ENCODE measurements at places on chromosomes 6 and 20.
A peak's percentile ranks its signal among the peaks of the same experiment; 100 is the strongest.

DNA sequence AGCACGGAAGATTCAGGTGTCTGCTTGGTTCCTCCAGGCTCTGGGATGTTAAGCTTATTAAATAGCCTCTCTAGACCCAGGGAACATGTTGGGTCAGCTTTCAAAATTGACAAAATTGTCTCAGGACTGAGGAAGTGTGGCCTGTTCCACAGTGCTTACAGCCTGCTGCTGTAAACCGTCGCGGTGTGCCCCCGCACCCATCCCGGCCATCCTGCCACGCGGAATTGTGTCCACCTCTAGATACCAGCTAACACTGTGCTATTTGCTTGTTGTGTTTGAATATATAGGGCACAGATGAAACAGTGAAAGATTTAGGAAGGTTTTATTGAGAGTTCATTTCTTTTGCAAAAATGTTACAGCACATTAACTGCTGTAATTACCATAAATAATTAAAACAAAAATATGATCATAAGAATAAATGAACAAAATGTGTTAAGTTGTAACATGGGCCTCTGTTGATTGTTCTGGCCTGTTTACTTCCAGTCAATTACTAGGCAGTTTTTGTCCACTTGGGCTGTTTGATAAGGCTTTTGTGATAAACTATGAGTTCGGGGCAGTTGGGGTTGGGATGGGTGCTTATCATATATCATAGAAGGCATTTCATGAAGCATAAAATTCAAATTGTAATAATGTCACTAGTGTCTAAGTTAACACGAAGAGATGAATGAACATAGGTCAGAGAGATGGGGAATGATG lies 77.4 kb downstream of the ARID1B start:
- DNase-seq: no peak

- no peak for DNase-seq
These were observed 44.6 kb upstream of the SENP6 start for GRCh38 chr6:75557068-75557467.

DNA sequence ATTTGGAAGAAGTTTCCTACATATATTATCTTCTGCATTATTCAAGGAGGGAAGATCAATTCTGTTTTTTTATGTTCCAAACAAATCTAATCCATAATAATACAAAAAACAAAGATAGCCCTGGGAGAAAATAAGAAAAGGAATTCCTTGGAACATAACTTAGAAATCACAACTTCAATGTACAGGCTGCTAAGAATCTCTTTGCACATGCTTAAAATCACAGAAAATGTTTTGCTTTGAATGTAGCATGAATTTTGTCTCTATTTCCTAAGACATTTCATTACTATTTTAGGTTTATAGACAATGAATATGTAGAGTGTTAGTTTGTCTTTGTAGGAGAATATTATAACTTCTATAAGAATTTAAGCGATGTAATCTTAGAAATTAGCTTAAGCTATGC lies 700.1 kb downstream of the RNF144B start:
- no peak for DNase-seq

GRCh38 chr6:111534231-111534751 lies 51.3 kb upstream of the REV3L start:
- DNase-seq: peak; percentile 88

DNA sequence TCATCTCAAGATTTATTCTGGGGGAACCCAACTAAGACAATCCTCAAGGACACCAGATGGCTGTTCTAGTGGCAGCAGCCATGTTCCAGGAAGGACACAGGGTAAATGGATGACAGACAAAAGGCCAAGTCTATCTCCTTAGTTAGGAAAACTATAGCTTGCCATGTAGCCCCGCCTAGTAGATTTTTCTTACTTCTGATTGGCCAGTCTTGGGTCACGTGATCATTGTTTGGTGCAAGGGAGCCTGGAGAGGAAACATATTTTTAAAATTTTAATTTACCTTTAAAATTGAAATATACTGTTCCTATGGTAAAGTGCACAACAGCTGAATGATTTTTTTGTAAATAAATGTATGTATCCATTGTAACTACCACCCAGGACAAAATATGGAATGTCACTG lies 4.4 kb upstream of the KCNS1 start:
- DNase-seq: no peak

DNA sequence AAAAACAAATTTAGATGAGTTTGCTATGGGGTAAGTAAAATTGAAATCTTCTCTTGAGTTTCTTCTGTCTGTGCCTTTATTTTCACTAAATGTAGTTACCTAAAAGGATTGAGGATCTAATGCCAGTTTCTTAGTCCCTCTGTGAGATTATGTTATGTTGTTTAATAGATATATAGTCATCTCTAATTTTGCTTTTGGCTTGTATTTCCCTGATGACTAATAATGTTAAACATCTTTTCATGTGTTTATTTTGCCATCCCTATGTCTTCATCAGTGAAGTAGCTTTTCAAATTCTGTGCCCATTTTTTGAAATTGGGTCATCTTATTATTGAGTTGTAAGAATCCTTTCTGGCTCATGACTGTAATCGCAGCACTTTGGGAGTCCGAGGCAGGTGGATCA lies 13.7 kb downstream of the QRSL1 start:
- DNase-seq: no peak

DNA sequence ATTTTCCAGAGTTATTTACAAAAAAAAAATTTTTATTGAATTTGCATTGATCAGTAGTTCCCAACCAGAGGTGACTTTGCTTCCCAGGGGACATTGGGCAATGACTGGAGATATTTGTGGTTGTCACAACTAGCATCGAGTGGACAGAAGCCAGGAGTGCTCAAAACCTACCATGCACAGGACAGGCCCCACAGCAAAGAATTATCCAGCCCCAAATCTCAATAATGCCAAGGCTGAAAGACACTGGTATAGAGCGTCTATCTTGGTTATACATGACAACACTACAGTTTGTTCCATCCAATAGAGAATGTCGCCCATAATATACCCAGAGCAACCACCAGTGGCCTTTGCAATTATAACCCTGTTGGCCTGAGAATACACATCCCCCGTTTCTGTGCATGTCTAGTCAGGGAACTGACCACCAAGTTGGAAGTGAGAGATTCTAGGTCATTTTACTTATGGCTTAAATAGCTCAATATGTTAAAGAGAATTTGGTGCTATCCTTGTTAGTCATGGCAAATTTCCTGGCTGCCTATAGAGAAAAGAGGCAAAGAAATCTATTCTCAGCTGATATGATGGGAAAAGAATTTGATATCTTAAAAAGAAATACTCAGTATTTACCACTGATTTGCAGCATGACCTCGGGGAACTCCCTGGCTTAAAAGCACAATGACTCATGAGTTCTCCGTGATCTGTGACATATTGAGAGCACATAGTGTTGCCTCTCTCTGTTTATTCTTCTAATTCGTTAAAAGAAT lies 76.0 kb upstream of the ADTRP start:
- no peak for DNase-seq

DNA sequence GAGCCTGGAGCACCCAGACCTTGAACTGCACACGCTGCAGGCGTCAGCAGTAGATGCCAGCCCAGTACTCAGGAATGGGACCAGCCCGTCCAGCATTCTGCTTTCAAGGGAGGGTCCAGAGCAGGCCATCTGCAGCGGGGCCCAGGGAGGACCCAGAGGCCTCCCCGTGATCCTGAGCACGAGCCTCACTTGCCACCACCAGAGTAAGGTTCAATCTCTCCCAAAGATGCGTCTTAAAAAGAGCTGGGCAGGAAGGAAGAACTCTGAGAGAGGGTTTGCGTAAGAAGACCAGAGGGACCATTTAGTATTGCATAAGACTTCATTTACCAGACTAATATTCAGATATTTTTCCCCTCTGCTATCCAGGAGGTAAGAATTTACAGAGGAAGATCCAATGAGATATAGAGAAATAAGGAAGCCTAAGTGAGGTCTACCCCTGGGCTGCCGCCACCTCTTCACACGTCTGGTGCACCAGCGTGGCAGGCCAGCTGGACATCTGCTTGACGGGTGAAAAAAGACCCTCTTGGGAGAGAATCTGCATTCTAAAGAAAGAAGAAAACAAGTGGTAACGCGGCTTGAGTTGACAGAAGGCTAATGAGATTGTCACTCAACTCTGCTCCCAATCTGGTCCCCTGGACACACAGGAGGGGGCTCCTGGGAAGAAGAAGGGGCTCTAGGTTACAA lies 107.3 kb downstream of the PRND start:
- no peak for DNase-seq

- DNase-seq: peak; percentile 95
These were observed 968 bp upstream of the ZMYND8 start for GRCh38 chr20:47357296-47358038.

DNA sequence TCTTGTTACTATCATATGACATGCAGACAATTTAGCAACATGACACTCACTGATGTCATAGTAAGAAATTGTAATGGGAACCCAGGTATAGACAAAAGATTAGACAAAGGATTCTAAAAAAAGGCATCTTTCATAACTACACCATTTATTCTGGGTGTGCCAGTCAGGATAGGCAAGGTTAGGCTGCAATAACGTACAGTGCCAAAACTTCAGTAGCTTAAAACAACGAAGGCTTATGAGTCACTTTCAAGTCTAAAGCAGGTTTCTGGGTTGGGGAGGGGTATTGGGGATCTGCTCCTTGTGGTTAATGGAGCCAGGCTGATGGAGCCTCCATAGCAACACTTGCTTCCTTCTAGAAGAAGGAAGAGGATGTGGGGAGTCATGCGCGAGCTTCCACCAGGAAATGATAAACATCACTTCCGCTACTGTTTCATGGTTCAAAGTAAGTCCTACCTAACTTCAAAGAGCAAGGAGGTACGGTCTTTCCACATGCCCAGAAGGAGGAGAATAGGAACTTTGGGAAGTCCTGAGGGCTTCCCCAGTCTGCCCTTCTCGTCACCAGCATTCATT lies 2.0 kb upstream of the GTSF1L start:
- no peak for DNase-seq

GRCh38 chr6:13466304-13467215 lies 20.8 kb downstream of the GFOD1 start:
- no peak for DNase-seq

GRCh38 chr6:125140808-125141207 lies 12.8 kb upstream of the TPD52L1 start:
- DNase-seq: no peak

- peak; percentile 71 for DNase-seq
These were observed 66.0 kb downstream of the PLAGL1 start for GRCh38 chr6:143941852-143942627.

DNA sequence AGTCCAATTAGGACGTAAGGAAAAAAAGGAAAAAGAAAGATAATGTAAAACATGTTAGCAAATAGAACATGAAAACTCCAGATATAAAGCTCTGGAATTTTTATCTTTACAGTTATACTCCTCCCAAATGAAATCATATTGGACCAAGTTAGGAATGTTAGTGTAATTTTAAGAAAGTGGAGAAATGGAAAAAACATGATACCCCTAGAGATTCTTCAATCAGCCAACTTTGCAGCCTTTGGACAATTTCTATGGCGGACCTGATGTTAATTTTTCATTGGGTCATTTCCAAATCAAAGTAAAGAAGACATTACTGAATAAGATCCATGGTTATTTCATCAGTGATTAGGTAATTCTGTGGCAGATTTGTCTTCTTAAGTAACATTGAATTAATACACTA lies 748.7 kb downstream of the RFPL4B start:
- DNase-seq: no peak

DNA sequence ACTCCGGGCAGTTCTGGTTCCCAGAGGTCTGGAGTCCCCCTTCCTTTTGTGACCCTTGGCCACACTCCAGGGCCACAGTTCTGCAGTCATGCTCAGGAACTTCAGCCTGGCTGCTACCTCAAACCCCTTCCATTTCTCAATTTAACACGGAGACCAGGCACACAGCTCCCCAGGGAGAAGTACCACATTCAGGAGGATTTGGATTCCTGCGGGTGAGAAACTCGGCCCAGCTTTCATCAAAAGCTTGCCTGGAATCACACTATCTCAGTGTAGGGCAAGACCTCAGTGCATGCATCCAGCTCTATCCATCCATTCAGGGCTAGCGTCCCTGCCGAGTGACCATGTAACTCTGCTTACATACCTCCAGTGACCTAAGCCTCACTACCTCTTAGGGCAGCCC lies 16.8 kb upstream of the IP6K3 start:
- no peak for DNase-seq

- DNase-seq: no peak
These were observed 267.9 kb downstream of the ADGRG6 start for GRCh38 chr6:142569676-142570075.

DNA sequence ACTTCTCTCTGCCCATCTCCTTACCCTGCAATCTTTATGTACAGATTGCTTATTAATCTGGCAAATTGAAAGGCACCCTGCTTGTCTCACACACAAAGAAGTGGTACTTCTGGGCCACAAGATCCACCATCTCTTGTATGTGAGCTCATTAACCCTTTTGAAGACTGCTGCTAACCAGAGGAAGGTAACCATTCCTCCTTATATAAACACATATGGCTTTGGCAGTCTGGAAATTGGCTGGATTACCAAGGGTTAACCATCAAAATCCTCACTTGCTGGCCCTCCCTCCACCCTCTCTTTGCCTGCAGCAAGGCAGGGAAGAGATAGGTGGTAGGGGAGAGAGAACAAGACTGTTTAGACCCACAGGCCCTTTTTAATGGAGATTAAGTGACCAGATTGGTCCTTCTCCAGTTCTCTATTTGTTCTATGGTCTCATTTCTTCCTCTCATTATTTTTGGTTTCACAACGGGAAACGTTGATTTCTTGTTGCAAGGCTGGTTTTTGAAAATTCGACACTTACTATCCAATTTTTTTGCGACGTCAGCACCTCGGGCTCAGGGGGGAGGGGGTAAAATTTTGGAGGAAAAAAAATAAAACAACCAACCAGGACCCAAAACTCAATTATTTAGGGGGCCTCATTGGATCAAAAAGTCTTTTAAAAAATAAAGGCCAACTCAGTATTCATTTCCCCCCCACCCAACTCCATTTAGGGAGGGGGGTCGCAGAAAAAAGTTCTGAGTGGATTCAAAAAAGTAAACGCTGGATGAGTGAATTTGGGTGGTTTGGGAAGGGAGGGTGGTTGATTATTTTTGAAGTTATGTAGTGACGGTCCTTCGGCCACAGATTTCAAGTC lies 859 bp downstream of the PPP1R10 start:
- DNase-seq: no peak

DNA sequence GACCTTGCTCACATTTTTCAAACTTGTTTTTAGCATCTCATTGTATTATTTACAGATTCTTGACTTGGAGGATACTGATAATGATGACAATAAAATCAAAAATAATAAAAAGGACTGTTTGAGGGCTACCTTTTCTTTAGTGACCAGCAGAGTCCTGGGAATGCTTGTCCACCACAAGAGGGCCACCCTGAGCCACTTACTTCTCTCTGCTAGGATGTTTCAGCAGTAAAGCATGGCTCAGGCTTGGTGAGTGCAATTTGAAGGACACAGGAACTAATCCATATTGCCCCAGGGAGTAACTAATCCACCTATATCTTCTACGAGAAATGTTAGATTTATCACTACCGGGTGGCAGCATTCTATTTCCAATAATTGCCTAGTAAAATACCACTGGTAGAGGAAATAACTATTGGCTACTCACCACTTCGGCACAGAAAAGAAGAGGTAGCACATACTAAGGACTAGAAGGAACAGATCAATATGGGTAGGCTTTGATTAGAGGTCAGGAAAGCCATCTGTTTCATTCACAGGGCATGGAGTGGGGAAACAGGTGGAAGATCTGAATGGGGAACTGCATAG lies 5.8 kb upstream of the KIAA0408 start:
- DNase-seq: peak; percentile 57

GRCh38 chr6:69883551-69883950 lies 17.2 kb downstream of the COL19A1 start:
- DNase-seq: no peak

- no peak for DNase-seq
These were observed 8.9 kb upstream of the MARCKS start for GRCh38 chr6:113848280-113848679.
